Thyroid gland (tissue), 4 donors: ENCODE measurements at places on chromosomes 6 and 20. TPM values are rescaled to one million over a fixed set of nuclear protein-coding genes. Genes with fewer than 3 reads are reported as not detected.

GRCh38 chr6:146219101-146219500, 190.2 kb downstream of the GRM1 start:
- DNase-seq = no peak

Gene HCK
- 5.9 TPM for total RNA-seq

DNA sequence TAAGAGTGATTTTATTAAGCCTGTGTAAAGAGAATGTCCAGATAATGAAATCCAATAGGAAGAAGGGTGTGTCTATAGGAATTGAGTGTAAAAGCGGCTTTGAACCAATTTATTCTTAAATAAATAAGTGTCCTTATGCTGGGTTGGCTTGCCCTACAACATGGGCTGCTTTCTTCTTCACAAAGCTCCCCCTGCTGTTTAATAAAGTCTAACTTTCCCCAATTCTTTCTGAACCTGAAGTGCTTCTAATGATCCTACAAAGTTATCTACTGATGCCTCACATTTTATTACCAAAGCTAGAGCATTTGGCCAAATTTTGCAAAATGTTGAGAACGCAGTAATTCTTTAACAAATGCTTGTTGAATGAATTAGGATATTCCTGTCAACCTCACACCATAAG, 36.3 kb upstream of the SIRT5 start:
- no peak for DNase-seq

Gene BMP6
- total RNA-seq = 2.7 TPM

DNA sequence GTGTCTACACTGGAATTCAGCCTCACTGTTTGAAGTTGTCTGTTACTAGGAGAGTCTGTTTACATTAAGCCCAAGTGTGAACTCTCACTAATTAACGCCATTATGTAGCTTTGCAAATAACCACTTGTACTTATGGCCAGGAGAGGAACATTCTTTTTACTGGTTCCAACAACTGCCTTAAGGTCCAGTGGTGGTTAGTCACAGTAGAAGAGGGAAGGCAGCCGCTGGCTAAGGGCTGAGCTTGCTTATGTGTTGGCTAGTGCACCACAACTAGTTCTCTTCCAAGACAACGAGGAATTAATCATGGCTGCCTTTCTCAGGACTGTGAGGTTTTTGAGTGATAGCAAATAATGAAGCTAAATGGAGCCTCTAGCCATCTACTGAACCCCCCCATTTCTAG, 14.9 kb upstream of the SLC22A23 start:
- no peak for DNase-seq

- no peak for DNase-seq
Observed at GRCh38 chr20:51768759-51769517, 748 bp upstream of the ATP9A start.

Gene BCAS1
- 0.11 TPM for total RNA-seq

DNA sequence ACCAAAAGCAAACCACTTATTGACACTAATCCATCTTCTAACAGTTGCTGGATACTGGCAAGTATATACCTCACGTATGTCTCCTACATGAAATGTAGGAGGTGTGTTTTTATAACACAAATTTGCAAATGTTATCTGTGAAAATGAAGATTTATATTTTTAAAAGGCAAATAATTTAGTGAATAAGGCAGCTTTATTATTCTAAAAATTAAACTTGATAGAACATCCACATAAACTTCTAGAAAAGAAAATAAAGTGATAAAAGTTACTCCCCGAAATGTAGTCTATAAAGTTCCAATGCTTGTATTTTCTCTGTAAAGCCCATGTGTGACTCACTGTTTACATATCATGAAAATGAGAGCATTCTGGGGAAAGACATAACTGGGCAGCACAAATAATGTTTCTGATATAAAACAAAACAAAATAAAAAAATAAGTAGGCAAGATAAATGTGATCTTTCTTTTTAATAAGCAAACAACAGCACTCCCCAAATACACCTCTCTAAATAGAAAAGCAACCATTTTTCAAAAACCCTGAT, 84.4 kb downstream of the MAP7 start:
- DNase-seq = no peak

DNA sequence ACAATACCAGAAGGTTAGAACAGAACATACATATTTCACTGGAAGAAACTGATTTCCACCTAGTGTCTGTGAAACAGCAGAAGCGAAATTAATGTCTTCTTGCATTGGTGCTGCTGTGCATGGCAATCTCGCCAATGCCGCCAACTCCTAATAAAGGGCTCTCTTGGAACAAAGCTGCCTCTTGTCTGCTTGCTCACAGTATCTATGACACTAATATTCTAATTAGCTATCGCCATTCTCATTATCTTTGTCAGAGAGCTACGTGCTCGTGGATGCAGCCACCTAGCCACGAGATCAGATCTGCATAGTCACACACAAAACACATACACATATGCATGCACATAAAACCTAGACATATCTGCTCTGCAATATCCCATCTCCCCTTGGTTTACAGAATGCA, 145.9 kb upstream of the OLIG3 start:
- no peak for DNase-seq
